ENCODE measurements at places on chromosomes 6 and 20.
A peak's percentile ranks its signal among the peaks of the same experiment; 100 is the strongest.

- DNase-seq = no peak
These were observed 25.7 kb downstream of the ZFAND3 start for GRCh38 chr6:37845026-37845911.

- DNase-seq = no peak
These were observed 70.7 kb downstream of the LRFN2 start for GRCh38 chr6:40516429-40516828.

- DNase-seq = no peak
These were observed 103.1 kb downstream of the HIVEP2 start for GRCh38 chr6:142841915-142842314.

- no peak for DNase-seq
These were observed 12.4 kb downstream of the PSMF1 start for GRCh38 chr20:1130847-1131246.

DNA sequence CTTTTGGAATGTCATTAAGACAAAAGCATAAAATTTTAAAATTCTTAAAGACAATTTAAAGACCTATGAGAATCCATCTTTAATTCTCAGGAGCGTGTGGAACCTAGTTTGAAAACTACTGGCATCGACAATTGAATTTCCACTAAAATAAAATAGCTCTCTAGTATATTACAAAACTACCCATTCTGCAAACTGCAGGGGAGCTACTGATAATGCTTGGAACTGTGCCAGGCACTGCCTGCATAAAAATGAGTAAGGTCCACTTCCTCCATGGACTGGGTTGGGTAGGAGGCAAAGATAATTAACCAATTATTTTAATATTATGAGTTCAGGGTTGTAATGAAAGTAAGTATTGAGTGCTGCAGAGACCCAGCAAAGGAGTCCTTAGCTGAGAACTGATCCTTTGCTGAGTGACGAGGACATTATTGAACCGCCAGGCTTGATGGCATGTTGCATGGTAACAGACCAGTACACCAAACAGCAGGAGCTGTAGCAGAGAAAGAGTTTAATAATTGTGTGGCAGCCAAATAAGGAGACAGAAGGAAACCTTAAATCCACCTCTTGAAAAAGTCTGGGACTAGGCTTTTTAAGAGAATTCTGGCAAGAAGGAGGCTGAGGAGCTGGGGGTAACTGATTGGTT lies 261.3 kb downstream of the ESR1 start:
- DNase-seq = no peak

DNA sequence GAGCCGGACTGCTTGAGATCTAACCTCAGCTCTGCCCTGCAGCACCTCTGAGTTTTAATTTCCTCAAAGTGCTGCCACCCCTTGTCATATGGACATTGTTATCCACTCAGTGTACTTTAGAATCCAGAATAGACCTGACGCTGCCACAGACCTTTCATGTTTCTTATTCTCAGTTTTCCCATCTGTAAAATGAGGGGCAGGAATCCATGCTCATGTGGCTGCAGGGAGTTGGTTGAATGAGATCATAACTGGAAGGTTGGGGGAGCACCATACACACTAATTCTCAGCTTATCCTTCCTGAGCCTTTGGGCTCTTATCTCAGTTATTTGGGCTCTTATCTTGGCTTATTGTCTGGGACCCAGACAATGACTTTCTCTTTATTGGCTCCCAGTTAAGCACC lies 2.3 kb downstream of the PABPC1L start:
- DNase-seq = no peak

- DNase-seq = no peak
These were observed 11.2 kb downstream of the SLC22A1 start for GRCh38 chr6:160132776-160133338.

- DNase-seq = peak; percentile 37
These were observed 29.1 kb downstream of the WRNIP1 start for GRCh38 chr6:2794171-2794730.

DNA sequence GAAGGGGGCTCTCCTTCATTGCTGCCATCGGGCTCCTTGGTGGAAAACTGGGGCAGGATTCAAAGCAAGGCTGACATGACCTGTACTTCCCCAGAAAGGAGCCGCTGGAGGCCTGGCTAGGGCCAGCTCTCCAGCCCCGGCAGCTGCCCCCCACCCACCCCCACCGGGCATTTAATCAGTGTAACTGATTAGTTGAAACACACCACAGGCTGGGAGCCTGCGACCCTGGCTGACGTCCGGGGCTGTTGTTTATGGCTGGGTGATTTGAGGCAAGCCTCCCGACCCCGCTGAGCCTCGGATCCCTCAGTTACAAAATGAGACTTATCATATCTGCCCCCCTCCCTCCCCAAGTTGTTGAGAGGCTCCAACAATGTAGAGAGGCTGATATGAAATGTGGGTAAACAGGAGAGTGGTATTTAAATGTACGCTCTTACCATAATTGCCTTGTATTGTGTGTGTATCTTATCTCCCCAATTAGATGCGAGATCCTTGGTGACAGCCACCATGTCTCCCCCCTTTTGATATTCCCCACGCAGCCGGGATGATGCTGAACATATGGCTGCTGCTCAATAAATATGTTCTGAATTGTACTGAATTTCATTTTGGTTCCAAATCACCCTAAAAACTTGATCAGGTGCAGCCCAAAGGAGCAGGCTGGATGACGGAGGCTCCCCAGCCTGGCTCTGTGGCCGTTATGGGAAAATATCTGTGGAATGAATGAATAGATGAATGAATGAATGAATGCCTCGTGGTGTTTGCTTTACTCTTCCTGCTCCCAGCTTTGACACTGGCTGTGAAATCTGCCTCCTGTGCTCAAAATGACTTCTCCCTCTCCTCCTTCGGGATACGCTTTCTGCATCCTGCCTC lies 31.8 kb upstream of the APCDD1L start:
- DNase-seq = no peak

DNA sequence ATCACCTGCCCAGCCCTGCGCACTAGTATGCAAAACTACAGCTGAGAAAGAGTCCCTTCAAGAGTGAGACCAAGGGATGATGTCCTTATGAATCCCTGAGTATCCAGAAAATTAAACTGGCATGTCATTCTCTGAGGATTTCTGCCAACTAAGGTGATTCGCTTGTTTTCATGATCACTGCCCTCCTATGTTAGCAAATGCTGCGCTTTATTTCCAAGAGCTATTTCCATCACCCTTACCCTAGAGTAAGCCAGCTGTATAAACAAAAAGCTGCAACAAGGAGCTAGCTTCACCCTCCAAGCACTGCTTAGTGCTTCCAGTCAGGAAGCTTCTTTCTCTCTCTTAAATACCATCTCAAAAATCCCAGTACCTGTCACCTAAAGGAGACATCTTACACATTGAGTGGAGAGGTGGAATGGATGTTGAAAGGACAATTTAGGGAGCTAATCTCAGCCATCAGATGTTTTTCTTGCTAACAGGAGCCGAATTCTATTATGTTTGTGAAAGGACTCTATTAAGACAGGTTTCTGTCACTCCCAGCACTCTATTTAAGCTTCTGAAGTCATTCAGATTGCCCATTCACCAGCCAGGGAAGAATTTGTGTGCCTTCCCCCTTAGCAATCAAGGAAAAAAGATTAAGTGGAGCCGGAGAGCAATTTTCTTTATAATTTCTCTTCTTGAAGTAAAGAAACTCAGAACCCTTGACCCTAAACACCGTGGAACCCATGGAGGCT lies 322.2 kb downstream of the NRN1 start:
- DNase-seq = no peak

DNA sequence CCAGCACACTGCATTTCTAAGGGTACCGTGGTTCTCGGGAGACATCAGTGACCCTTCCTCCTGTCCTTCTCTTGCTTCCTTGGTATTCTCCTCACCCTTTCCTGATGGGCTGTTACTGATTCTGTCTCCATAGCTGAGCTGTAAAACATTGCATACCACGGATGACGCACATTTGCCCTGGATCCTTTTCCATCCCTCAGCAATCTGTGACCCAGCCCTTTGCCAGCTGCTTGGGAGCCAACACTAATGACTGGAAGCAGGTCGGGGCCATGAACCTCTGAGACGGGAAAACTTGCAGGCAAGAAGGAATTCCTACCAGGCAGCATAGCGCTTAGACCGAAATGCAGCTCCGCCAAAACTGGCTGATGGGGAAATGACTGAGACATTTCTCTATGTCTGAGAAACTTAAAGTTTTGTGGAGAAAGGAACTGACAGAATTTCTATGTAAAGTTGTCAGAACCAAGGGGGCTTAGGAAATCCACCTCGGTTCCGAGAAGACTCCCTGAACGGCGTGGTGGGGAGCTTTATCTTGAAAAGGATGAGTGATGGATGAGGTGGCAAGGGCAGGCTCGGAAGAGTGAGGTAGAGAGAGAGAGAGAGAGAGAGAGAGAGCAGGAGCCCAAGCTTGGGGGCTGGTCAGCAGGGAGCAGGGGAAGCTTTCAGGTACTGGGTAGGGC lies 19.2 kb downstream of the TUBB2B start:
- peak; percentile 92 for DNase-seq

- DNase-seq = no peak
These were observed 456.5 kb downstream of the EPHA7 start for GRCh38 chr6:92962846-92963245.

DNA sequence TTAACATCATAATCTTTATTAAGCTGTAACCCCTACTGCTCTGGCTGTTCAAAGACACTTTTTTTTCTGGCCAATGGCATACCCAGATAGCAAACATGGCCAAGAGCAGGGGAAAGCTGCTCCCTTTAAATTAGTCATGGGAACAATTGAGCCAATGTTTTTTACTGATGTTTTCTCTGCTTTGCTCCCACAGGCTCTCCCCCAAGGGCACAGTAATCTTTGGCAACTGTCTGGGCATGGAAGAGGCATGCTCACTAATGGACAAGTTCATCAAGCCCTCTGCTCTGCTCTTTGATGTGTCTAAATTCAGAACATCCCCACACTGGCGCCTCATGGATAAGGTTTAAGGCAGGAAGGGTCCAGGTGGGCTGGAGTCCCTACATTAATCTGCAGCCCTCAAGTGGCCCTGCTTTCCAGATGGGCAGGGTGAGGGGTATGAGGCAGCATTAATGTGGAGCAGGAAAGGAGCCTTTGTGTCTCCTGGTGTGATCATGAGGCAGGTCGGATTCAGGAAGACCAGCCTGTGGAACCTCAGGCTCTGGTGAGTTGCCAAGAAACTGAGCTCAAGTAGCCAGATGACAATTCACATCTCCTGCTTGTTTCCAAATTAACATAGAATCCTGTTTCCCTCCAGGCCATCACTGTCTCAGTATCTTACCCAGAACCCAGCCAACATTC lies 227.0 kb upstream of the CST7 start:
- DNase-seq = no peak

- no peak for DNase-seq
These were observed 1.5 kb downstream of the FAM50B start for GRCh38 chr6:3850451-3851203.

DNA sequence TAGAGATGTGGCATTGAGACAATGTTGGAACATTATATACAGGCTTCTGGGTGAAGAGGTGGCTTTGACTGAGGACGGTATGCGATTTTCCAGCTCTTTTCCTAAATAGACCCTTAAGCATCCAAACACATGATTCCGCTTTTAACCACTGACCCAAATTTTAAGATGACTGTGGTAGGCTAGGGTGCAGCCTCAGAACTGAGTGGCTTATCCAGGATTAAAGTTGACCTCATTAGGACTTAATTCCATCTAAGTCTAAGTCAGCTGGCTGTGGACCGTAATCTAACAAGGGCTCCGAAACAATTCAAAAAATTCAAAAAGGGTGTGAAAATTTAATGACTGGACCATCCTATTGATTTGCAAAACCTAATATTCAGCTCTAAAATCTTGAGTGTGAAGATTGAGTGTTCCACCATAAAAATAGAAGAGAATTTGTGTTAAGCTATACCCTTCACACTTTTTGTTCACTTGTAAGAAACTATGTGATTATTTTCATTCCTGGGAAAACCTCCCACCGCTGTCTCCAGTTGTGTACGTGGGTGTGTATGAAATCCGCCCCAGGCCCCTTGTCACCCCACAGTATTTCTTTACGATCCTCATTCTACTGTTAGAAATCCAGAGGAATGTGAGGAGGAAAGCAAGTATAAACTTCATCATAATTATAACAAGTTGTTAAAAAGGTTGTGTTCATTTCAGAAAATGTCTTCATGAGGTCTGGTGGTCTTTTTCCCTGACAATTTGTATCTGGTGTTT lies 2.7 kb downstream of the PCMTD2 start:
- no peak for DNase-seq

- peak; percentile 69 for DNase-seq
These were observed 160.3 kb upstream of the ATXN1 start for GRCh38 chr6:16921399-16922110.

- no peak for DNase-seq
These were observed 256.0 kb upstream of the TCF21 start for GRCh38 chr6:133632906-133633305.

GRCh38 chr6:137148306-137149034 lies 25.0 kb downstream of the IL22RA2 start:
- no peak for DNase-seq

DNA sequence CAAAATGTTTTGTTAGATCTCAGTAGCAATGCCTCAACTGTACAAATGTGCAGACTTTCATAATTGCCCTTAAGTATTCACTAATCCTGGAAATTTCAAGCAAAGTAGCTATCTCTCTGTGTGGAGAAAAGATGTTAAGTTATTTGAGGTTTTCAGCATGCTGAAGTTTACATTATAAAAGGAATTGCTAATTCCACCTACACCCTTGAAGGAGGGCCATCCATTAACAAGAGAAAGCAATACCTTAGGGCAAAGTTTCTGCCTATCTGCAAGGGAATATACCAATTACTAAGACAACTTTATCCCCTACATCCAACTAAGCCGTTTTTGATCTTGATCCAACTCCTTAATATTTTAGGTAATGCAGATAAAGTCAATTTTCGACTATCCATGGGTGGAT lies 380.7 kb upstream of the BTBD3 start:
- DNase-seq = no peak

DNA sequence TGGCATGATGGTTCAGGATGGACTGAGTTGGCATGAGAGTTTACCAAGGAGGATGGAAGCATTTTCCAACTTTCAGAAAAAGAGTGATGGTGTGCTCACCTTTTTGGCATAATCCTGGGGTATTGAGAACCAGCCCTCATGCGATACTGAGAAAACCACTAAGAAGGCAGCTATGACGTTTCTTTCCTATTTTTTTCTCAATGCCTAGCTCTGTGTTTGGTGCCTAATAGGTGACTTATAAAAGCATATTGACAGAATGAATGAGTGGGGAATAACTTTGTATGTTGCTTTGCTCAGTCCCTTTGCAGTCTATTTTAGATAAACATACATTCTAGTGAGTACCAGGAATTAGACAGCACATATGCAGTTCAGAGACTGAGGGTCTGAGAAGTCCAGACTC lies 816.3 kb downstream of the DHX35 start:
- no peak for DNase-seq

- peak; percentile 36 for DNase-seq
These were observed 6.6 kb upstream of the SOX18 start for GRCh38 chr20:64055893-64056638.

- no peak for DNase-seq
These were observed 1.1 kb upstream of the DCBLD1 start for GRCh38 chr6:117481278-117481925.

- no peak for DNase-seq
These were observed 47.3 kb upstream of the BHLHE23 start for GRCh38 chr20:63054103-63054474.

DNA sequence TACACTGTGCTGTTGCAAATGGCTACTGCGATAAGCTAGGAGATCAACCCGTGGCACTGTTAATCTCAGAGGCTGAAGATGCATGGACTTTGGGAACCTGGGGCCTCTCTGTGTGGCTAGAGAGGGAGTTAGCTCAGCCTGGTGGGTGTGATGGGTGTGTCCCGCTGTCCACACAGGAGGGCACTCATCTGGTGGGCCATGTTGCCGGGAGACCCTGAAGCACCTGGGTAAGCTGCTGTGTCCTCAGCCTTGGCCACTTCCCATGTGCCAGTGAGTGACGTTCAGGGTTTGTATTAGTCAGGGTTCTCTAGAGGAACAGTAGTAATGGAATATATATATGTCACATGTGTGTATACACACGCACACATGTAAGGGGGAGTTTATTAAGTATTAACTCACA lies 132.7 kb downstream of the ERMARD start:
- DNase-seq = no peak
